ENCODE measurements at places on chromosomes 3 and 15.

GRCh38 chr3:29239376-29239775 lies 41.5 kb upstream of the RBMS3 start:
- no peak for DNase-seq

DNA sequence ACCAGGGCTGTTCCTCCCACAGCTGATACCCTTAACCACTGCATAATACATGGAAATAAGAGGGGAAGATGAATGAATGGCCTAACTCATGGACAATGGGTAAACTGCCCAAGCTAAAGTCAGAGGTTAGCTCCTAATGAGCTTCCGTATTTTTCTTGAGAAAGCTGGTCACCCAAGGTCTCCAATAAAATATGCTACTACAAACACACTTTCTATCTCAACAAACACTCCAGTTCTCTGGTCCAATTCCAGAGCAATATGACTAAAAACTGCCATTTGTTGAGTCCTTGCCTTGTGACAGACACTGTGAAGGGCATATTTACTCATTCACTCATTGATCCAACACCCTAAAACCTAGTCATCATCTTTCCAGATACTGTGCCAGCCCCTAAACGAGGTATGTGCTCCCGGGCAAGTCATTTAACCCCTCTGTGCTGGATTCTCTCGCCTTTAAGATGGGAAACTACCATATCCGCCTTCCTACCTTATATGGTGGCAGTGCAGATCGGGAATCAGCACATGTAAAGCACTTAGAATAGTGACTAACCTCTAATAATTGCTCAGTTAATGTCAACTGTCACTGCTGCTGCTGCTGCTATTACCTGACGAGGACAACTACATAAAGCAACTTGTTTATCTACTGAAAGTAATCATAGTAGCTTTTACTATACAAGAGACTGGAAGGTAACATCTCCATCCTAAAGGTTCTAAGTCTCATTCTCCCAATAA lies 89.1 kb downstream of the XXYLT1 start:
- DNase-seq = no peak

GRCh38 chr15:57756466-57756865 lies 50.0 kb downstream of the POLR2M start:
- no peak for DNase-seq

- no peak for DNase-seq
Observed at GRCh38 chr3:141526709-141527108, 39.9 kb downstream of the RASA2 start.
